Esophagus squamous epithelium (tissue), 5 donors: ENCODE measurements at places on chromosomes 7 and 10.

DNA sequence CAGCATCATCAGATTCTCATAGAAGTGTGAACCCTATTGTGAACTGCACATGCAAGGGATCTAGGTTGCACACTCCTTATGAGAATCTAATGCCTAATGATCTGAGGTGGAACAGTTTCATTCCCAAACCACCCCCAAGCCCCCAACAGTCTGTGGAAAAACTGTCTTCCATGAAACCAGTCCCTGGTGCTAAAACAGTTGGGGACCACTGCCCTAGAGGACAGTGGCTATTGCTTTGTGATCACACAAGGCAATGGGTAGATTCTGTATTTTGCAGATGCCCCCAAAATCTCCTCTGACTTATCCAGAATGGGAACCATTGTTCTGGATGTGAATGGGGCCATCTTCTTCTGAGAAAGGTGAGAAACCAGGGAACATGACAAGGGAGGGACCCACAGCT is 31.1 kb upstream of the HPS1 start:
- DNase-seq: no peak

GRCh38 chr10:80173466-80173865 is 31.9 kb downstream of the ANXA11 start:
- DNase-seq: no peak

GRCh38 chr7:1719913-1720312 is 49.8 kb downstream of the ELFN1 start:
- DNase-seq: no peak

GRCh38 chr7:23938937-23939552 is 229.0 kb downstream of the STK31 start:
- no peak for DNase-seq

DNA sequence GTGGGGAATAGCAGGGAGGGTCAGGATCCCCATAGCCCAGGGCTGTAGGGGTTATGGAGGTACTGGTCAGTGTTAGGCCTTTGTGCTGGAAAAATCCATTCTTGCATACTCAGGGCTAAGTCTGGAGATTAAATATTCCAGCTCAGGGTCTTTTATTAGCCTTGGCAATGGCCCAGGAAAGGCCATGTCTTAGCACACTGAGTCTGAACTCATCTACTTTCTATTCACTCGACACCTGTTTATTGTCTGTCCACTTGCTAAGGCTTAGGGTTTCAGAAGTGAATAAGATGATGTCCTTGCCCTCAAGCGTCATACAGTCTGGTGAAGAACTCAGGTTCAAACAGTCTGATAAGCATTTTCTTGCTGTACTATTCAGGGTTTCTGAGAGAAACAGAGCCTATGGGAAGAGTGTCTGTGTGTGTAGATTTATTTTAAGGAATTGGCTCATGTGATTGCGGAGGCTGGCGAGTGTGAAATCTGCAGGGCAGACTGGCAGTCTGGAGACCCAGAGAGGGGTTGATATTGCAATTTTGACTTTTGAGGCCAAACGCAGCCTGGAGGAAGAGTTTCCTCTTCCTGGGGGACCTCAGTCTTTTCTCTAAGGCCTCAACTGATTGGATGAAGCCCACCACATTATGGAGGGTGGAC is 135.8 kb downstream of the RAMP3 start:
- no peak for DNase-seq

- DNase-seq: no peak
Measured at GRCh38 chr10:105195831-105196230, 554.7 kb downstream of the SORCS3 start.

DNA sequence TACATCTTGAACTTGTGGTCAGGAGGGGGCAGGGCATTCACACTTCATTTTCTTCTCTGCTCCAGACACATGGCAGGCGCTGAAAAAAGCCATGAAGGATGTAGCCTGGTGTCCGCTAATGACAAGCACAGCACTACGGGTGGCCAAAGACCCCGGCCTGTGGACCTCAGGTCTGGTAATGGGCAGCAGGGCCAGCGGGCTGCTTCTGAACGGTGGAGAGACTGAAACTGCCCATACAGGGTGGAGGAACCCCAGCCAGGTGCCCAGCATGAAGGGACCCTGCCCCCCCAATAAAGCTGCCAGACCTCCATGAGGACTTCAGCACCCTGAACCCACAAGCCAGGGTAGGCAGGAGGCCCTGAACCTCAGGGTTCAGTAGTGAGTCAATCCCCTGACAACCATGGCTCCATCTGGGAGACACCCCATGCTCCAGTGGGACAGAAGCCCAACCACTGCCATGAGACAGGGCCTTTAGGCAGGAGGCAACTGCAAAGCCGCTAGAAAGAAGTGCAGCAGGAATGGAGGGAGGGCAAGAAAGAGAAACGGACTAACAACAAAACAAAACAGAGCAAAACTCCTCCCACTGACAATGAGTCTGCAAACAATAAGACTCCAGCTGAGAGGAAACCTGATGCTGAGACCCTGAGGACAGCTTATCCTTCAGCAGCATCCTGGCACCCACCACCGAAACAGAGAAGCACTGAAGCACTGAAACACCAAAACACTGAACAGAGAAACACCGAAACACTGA is 140.2 kb upstream of the PPP2R2D start:
- DNase-seq: no peak

GRCh38 chr7:91066627-91067026 is 197.6 kb upstream of the FZD1 start:
- no peak for DNase-seq

DNA sequence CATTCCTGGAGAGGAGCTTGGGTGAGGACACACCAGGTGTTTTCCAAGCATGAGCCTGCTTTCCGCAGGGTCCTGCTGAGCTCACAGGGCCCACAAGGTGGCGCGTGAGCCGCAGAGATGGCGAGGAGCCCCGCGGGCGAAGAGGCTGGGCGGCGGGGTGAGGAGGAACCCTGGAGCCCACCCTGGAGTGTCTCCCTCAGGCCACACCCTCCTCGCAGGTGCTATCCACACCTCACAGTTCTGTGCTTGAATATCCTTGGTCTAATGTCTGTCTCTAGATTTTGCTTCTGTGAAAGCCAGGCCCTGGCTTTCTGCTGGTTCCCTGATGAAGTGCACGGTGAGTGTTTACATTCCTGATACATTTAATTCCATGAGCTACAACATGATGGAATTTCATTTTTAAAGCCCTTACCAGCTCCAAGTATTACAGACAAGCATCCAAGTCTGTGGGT is 433.6 kb downstream of the ACTR3B start:
- no peak for DNase-seq

DNA sequence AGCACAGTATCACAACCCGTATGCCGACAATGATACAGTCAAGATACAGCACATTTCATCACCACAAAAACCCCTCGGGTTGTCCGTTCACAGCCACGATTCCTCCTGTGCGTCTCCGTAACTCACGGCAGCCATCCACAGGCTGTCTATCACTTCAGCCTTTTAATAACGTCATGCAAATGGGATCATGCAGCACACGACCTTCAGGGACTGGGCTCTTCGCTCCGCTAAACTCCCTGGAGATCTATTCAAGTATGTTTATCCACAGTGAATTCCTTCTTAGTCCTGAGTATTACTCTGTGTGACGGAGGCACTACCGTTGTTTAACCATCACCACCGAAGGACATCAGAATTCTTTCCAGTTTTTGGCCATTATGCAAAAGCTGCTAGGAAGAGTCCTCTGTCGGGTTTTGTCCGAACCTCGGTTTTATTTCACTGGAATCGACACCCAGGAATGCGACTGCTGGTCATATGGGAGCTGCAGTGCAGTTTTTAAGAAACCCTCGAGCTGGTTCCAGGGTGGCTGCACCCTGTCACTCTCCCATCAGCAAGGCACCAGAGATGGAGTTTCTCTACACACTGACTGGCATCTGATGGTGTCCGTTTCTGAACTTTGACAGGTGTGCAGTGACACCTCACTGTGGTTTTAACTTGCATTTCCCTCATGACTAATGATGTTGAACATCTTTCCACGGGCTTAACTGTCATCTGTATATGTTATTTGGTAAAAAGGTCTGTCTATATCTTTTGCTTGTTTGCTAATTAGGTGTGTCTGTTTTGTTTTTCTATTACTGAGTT is 193.6 kb downstream of the MAD1L1 start:
- no peak for DNase-seq

- DNase-seq: no peak
Measured at GRCh38 chr7:50276483-50276882, 28.0 kb upstream of the IKZF1 start.
